Tibial nerve (tissue), 4 donors: ENCODE measurements at places on chromosomes 4 and X.

GRCh38 chr4:107837317-107837716, 12.6 kb downstream of the SGMS2 start:
- DNase-seq, result no peak

DNA sequence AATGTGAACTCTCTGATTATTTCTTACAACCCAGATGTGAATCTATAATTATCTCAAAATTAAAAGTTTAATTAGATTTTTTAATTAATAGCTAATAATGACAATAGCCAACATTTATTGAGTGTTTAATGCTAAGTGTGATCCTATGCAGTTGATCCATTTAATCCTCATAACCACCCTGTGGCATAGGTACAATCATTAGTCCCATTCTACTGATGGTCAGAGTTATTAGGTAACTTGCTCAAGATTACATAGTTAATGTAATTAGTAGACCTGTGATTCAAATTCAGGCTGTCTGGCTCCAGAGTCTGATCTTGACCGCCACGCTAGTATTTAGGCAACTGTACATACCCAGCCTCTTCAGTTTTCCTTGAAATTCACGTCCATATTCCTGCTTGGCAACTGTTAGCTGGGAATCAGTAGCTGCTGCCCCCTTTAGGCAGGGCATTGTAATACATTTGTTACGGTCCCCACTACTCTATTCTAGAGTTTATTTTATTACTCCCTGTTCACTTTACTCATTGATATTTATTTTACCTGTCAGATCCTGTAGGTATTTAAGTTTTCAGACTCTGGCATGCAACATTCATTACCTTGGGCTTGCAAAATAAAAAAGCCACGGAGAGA, 20.6 kb upstream of the TEC start:
- no peak for DNase-seq

- DNase-seq, result no peak
These were observed 25.2 kb downstream of the PPP2R3B start for GRCh38 chrX:361231-362145.

GRCh38 chrX:38803243-38803587, 2.0 kb downstream of the MID1IP1 start:
- DNase-seq, result no peak

DNA sequence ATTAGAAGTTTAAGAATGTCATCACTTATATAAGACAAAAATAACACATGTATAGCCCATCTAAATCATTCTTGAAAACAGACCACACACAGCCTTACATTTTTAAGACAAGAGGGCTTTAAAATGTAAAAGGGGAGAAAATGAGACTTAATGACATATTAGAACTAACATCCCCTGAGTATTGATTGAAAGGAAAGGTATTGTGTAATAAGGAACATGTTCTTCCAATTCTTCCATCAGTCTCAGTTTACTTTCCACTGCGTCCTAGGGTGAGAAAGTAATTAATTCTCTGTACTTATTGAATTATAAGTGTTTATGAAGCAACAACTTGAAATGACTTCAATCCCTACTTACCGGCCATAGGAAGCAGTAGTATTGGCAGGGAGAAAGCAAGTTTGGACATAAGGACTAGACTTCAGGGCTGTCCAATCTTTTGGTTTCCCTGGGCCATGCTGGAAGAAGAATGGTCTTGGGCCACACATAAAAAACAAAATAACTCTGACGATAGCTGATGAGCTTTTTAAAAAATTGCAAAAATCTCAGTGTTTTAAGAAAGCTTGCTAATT, 202.7 kb upstream of the SPRY1 start:
- DNase-seq, result no peak

- DNase-seq, result no peak
These were observed 47.6 kb downstream of the SPIN3 start for GRCh38 chrX:56947699-56948098.

DNA sequence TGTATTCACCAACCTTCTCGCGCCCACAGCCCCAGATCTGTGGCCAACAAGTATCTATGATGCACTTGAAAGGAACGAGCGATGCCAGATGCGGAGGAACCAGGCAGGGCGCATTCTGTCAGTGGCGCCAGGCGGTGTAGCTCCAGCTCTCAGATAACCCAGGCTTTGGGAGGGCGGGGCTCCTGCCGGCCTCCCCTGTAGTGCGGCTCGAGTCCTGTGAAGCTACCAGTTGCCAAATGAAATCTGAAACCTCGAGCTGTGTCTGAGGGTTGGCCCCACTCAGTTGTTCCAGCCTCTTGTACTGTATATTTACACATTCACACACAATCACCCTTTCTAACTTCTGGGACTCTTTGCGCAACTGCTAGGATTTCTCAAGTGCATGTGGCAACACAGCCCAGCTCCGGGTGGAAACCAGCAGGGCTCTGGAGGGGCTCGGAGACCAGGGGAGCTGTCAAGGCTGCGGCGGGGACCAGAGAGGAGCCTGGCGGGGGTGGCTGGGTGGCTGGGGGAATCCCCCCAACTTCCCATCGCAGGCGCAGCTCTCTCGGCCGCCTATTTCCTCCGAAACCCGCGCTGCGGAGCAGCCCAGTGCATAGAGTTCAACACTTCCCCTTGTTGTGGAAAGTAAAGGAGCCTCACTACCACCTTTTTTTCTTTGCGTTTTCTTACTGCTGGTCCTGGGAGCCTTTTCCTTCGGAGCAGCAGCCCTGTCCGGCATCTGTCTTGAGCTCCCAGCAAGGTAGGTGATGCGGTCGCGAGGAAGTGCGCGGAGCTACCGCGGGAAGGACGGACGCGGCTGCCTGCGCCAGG, at the start of gene ARHGAP24:
ARHGAP24 (plus strand) TSS at position 333 of the 813 bp plus-strand sequence.
- peak; percentile 87 for DNase-seq

- DNase-seq, result no peak
These were observed 84.6 kb downstream of the RELL1 start for GRCh38 chr4:37601531-37601930.

GRCh38 chr4:57719456-57719855, 609.3 kb upstream of the IGFBP7 start:
- no peak for DNase-seq
